ENCODE measurements at places on chromosomes 12 and 14.

- DNase-seq, result no peak
These were observed 23.9 kb upstream of the IGF1 start for GRCh38 chr12:102504280-102504679.

GRCh38 chr12:23217158-23217557 is 592.2 kb downstream of the ETNK1 start:
- DNase-seq, result no peak

- no peak for DNase-seq
These were observed 77.1 kb downstream of the RASSF9 start for GRCh38 chr12:85759091-85759490.

- no peak for DNase-seq
These were observed 58.9 kb upstream of the FBXO33 start for GRCh38 chr14:39491134-39491571.

DNA sequence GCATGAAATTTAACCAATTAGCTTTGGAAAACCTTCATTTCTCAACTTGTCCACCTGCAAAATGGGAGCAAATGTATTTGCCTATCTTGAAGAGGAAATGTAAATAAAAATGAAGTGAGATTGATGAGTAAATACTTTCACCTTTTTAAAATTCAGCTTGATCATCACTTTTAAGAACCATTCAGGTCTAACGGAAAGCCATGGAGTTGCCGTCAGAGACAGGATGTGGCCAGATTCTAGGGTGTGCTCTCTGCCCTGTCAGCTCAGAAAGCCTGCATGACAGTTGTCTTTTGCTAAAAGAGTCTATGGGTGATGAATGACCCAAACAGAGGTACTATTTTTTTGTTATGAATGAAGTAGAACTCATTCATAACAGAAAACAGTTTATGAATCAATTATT is 104.3 kb upstream of the SLC35F4 start:
- no peak for DNase-seq

DNA sequence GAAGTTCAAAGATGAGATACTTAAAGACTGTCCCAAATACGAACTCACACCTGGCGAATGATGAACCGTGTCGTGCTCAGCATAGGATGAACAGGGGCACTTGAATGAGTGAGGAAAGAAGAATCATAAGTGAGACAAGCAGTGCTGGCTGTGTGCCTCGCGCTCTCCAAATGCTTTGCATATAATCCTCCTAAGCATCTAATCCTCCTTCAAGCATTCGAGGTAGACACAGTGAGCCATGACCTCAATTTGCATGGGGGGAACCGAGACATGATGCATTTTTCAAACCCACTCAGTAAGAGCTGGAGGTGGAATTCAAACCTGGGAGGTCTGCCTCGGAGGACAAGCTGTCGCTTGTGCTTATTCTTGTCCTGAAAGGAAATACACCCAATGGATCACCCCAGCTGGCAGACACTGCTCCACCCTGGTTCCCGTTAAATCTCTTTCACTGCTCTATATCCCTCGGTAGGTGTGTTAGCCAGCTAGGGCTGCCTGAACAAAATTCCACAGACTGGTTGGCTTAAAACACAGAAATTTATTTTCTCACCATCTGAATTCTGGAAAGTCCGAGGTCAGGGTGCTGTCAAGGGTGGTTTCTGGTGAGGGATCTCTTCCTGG is 274.0 kb downstream of the SLC15A4 start:
- DNase-seq, result no peak

GRCh38 chr12:70386771-70387170 is 20.7 kb downstream of the KCNMB4 start:
- no peak for DNase-seq

DNA sequence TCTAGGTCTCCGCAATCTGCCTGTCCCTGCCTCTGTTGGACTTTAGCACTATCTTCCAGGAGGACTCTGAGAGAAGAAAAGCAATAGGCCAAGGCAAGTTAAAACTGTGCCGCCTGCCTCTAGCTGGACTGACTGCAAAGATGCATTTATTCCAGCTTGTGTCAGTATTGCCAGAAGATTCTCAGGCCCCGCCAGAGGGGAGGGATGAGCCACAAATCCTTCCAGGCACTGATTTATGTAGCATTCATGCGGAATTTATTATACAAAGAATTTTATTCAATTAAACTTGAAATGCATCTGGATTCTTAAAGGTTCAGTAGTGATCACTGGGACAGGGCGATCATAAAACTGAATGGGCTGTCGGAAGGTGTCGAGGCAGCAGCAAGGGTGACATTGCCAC is 19.8 kb downstream of the MMAB start:
- no peak for DNase-seq

GRCh38 chr12:69608114-69608513 is 2.6 kb downstream of the LRRC10 start:
- DNase-seq, result no peak

DNA sequence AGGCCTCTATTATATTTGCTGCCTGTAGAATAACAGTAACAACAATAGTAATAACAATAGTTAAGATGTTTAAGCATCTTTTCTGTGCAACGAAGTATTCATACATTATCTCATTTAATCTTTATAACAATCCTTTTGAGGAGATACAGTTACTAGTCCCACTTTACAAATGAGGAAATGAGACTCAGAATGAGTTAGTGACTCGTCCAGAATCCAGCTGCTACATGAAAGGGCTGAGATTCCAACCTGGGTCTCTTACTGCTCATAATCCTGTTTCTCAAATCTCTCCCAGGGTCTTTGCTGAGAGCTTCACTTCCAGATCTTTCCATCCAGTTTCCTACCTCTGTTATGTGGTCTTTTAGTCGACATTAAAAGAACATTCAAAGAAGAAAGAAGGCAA is 173.7 kb upstream of the TMPO start:
- DNase-seq, result no peak

DNA sequence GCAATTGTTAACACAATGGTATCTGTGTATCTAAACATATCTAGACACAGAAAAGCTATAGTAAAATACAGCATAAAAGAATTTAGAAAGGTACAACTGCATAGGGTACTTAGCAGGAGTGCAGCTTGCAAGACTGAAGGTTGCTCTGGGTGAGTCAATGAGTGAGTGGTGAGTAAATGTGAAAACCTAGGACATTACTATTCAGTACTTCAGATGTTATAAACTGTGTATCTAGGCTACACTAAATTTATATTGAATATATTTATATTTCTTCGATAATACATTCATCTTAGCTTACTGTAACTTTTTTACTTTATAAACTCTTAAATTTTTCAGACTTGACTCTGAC is 409.0 kb upstream of the DCN start:
- no peak for DNase-seq

GRCh38 chr12:28063355-28063880 is 90.9 kb upstream of the PTHLH start:
- no peak for DNase-seq

- DNase-seq, result no peak
These were observed 94.6 kb downstream of the KCNA5 start for GRCh38 chr12:5138256-5138655.

- DNase-seq, result no peak
These were observed at the start of gene SLC25A21 for GRCh38 chr14:37172024-37172869. SLC25A21 (minus strand) TSS chr14:37172606.

DNA sequence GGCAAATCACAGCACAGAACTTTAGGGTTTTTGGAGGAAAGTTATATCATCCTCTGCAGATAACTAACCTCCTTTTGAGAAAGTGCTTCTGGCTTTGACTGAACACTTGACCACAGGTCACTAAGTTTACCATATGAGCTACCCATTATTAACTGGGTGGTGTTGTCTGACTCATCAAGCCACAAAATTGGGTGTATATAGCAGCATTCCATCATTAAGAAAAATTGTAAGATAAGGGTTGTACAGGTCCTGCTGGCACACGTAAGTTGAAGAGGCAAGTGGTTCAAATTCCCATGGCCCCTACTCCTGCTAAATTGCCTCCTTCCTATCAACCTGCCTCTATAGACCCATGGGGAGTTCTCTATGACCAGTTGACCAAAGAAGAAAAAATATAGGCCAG is 39.5 kb downstream of the L2HGDH start:
- DNase-seq, result no peak

DNA sequence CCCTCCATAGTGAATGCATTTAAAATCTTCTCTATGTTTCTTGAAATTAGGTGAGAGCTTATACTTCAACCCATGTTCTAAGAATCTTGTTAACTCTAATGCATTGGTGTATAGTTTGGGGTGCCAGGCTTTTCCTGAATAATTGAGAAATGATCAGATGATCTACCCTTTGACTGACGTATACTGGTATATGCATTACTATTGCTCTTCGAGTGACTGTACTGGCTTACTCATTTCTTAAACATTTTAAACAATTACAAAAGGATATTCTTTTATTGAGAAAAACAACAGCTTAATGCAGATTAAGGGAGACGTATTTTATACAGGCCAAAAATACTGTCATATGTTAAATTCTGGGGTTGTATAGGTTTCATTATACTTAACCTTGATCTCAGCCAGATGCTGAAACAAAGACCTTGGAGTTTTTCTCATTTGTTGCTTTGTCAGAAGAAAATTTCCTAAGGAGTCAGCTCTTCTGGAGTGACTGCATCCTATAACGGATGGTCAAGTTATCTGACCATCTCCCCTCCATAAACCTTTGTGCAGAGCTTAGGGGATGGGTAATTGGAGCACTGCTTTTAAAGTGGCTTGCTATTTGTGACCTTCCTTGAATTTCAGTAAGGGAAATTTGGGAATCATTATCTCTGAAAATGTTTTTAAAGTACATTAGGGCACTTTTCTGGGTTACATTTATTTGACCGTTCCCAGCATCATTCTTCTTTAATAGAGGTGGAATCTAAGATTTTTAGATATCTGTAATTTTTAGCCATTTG is 507.6 kb downstream of the PCNX1 start:
- no peak for DNase-seq

DNA sequence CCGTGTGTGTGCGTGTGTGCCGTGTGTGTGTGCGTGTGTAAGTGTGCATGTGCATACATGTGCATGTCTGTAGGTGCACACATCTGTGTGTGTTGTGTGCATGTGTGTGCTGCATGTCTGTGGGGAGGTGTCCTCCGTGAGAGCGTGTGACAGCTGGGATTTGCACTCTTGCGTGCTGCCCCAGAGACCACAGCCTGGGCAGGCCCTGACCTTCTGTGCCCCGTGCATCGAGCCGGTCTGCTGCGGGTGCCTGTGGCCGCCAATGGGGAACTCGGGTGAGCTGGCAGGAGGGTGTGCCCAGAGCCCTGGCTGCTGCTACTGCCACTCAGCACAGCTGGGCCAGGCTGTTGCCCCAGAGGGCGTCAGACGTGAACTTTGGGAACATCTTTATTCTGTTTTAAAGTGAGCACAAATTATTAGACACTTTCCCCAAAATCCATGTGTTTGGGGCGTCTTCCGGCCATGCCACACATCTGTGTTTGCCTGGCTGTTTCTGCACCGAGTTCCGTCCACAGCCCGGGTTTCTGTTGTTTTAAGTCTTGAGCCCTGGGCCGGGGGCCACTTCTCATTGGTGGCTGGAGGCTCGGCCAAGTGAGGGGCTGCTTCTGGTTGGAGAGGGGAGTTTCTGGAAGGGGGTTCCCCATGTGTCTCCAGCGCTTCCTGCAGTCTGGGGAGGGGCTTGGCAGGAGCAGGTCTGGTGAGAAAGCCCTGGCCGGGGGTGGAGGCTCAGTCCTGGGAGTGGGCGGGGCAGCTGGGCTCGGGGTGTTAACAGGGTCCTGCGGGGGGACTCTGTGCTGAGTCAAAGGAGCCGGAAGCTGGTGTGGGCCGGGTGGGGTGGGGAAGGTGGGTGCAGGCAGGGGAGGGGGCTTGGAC is 7.6 kb downstream of the CEP170B start:
- no peak for DNase-seq

- DNase-seq, result no peak
These were observed 621 bp upstream of the TMEM117 start for GRCh38 chr12:43835264-43835655.

- no peak for DNase-seq
These were observed 110.6 kb upstream of the PRMT8 start for GRCh38 chr12:3380200-3381043.

DNA sequence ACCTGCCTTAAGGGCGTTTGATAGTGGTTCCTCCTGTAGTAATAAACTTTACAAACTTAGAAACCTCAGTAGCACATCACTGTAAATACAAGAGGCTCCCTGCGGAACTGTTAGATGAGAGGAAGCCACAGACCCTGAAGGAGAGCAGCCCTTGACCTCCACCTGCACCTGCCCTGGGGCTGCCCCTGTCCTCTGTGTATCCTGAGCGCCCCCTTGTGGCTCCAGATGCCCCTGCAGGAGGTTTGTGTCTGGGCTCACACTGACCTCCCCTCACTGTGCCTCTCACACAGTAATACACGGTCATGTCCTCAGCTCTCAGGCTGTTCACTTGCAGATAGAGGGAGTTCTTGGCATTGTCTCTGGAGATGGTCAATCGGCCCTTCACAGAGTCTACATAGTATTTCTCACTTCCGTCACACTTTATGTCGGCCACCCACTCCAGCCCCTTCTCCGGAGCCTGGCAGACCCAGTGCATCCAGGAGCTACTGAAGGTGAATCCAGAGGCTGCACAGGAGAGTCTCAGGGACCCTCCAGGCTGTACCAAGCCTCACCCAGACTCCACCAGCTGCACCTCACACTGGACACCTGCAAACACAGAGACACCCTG is 1059.8 kb downstream of the TMEM121 start:
- no peak for DNase-seq

- no peak for DNase-seq
These were observed 57.7 kb downstream of the WNK1 start for GRCh38 chr12:810116-810515.

DNA sequence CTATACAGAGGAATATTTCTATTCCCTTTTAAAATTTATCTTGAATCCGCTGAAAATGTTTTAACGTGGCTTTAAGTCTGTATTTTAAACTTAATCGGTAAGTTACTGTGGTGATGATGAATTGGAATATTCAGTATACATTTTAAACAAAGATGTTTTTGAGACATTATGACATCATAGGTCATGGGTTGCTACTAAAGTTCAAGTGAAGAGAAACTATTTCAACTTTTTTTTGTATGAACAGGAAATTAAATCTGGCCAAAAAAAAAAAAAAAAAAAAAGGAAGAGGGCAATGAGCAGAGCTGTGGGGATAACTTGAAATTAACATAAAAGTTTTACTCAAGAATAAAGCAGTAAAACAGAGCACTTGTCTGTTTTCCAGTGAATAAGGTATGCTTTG is 109.0 kb downstream of the PLEKHA5 start:
- DNase-seq, result no peak

- DNase-seq, result no peak
These were observed at the start of gene ELK3 for GRCh38 chr12:96193725-96194575. ELK3 (plus strand) TSS chr12:96194375.

DNA sequence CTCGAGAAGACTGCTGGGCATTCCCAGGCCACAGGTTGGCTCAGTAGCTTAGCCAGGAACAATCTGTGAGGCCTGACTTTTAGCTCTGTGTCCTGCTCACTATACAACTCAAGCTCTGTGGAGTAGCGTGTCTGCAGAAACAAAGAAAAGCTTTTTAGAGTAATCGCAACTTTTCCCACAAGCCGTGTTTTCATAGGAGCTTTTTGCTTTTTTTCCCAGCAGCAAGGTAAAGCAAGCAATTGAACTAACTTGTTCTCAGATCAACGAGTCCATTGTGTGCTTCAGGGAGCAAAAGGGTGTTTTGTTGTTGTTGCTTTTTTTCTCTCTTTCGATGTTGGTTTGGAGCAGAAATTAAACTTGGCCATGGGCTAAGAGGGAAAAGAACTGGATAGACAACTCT is 97.3 kb upstream of the BCL2L14 start:
- no peak for DNase-seq

Measured in iPS DF 6.9 (cell line).